ENCODE measurements at places on chromosomes 3 and 15. TPM values are rescaled to one million over a fixed set of nuclear protein-coding genes. Genes with fewer than 3 reads are reported as not detected.

DNA sequence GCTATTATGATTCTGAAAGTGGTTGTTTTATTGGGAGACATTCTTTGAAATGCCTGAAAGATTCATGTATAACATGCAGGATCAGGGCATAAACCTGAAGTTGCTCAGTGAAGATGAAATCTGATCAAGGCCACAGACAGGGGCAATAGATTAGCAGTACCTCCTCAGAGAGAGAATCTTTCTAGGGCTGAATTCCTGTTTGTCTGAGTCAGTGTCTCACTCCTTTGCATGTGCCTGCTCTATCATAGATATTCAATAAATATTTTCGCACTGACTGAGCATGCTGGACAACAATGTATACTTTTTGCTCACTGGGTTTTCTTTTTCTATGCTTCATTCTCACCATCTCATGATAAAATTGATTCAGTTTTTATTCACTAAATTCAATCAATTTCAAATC lies 49.8 kb upstream of the PFN2 start:
- no peaks in the 10 kb centered on the region for H3K4me1 ChIP-seq
- H3K27me3 ChIP-seq, result no peaks in the 10 kb centered on the region
- DNase-seq, result no peak
- no peak overlapping the region for H3K4me3 ChIP-seq
- no peaks in the 10 kb centered on the region for H3K36me3 ChIP-seq

Gene RHOV
- total RNA-seq, result not detected

DNA sequence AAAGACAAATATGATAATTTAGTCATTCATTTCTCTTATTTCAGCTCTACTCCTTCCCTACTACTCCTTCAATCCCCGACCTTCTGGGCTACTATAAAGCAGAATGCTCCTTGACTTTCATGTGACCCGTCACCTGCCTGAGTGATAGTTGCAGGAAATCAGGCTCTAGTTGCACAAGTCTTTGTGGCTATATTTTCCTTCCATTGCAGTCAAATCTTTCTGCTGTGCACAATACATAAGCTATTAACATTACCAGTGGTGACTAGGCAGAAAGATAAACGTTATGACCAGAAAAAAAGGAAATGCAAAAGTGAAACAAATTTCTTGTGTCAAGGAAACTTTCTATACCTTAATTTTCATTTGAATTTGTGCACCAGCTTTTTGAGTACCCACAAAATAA lies 2.3 kb downstream of the SUCNR1 start:
- H3K27ac ChIP-seq, result no peak overlapping the region
- H3K4me3 ChIP-seq, result no peak overlapping the region
- no peak for DNase-seq
- no peaks in the 10 kb centered on the region for H3K36me3 ChIP-seq

DNA sequence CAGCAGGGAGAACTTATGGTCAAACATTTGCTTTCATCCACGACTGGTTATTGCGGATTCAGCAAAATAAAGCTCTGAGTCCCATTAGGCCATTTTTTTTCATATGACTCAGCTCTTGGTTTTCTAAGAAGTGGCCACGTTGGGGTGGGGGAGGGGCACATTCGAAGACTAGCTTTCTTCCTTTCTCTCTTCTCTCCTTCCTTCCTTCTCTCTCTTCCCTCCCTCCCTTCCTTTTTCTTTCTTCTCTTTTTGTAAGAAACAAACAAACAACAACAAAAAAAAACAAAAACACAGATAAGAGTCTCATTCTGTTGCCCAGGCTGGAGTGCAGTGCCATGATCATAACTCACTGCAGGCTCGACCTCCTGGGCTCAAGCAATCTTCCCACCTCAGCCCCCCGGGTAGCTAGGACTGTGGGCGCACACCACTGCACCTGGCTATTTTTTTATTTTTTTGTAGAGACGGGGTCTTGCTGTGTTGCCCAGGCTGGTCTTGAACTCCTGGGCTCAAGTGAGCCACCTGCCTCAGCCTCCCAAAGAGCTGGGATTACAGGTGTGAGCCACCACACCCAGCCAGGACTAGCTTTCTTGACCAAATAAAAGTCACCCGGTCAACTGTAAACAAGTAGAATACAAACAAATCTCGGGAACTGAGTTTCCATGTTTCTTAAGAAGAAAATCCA lies 41.6 kb downstream of the ABCC5 start:
- no peak overlapping the region for H3K4me3 ChIP-seq
- peaks cover 3% of the 10 kb centered on the region for H3K36me3 ChIP-seq
- no peak for DNase-seq
- no peak overlapping the region for H3K27ac ChIP-seq
- H3K4me1 ChIP-seq, result no peaks in the 10 kb centered on the region

GRCh38 chr3:160885791-160886286 lies 129.8 kb downstream of the PPM1L start:
- H3K36me3 ChIP-seq, result no peaks in the 10 kb centered on the region
- H3K27me3 ChIP-seq, result no peaks in the 10 kb centered on the region
- H3K4me1 ChIP-seq, result no peaks in the 10 kb centered on the region
- no peak overlapping the region for H3K4me3 ChIP-seq

Gene OR5K4
- not detected for total RNA-seq

- DNase-seq, result no peak
- H3K27me3 ChIP-seq, result no peaks in the 10 kb centered on the region
- no peaks in the 10 kb centered on the region for H3K4me1 ChIP-seq
- H3K36me3 ChIP-seq, result no peaks in the 10 kb centered on the region
- no peak overlapping the region for H3K4me3 ChIP-seq
Observed at GRCh38 chr3:79651536-79652065, 116.2 kb downstream of the ROBO1 start.

Gene CPNE9
- not detected for total RNA-seq

DNA sequence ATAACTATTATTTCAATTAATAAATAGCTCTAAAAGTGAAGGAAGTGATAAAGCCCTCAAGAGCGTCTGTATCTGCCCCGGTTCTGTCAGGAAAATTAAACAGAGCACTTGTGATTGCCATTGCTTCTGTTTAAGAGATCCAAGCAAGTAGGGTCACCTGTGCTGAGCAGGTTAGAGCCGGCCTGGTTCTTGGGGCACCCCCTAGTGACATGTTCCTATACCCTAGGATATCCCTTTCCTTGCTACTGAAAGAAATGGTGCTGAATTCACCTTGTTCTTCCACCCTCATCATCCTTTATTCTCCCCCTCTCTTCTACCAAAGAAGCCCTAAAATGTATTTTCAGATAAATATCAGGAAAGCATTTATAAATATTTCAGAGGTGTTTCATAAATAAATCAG lies 323.5 kb downstream of the RORA start:
- no peaks in the 10 kb centered on the region for H3K36me3 ChIP-seq
- no peak for DNase-seq
- no peak overlapping the region for H3K27ac ChIP-seq
- H3K4me3 ChIP-seq, result no peak overlapping the region
- peaks cover 6% of the 10 kb centered on the region for H3K4me1 ChIP-seq

Gene ONECUT1
- total RNA-seq, result 14.1 TPM

DNA sequence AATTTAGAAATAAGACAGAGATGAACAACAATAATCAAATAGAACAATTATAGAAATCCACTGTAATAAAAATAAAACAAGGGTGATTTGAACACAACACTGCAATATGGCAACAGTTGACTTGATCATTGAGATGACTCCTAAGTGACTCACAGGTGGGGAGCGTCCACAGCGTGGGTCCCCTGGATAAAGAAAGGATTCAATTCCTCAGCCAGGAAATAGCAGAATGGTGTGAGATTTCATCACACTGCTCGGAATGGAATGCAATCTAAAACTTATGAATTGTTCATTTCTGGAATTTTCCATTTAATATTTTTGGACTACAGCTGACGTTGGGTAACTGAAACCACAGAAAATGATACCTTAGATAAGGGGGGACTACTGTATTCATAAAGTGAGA lies 82.0 kb downstream of the CNTN3 start:
- H3K27me3 ChIP-seq, result no peaks in the 10 kb centered on the region
- no peak overlapping the region for H3K27ac ChIP-seq
- no peak overlapping the region for H3K4me3 ChIP-seq
- DNase-seq, result no peak
- H3K36me3 ChIP-seq, result no peaks in the 10 kb centered on the region

DNA sequence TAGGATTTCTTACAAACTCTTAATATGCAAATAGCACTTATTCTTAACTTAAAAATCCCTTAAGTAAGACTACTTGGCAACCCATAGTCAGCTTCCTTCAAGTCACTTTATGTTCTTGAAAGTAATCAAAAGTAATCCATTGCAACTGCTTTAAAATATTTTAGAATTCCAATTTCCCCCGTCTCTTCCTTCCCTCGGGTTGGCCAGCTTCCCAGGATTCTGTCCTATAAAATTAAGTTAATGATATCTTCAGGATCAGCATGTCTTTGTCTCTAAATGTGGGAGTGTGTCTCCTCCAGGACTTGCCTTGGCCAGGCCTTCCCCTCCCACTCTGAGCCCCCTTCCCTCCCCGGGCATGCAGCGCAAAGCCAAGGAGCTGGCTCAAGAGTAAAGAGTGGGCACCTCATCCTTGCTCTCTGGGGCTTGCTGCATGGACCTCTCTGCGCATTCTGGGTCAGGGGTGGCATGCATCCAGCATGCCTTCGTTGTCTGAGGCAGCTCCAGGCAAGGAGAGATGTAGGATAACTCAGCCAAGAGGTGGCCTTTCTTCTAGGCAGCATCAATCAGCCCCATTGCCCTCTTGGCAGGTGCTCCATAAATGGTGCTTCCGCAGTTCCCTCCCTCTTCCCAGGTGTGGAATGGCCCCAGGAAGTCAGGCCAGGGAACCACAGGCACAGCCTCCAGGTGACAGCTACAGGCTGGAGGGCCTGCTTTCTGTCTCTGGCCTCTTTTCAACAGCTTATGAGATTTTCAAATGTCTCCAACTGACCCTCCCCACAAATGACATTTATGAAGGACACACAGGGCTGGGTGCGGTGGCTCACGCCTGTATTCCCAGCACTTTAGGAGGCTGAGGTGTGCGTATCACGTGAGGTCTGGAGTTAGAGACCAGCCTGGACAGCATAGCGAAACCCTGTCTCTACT lies 108.7 kb upstream of the ALDH1A3 start:
- H3K27ac ChIP-seq, result no peak overlapping the region
- no peaks in the 10 kb centered on the region for H3K27me3 ChIP-seq
- H3K36me3 ChIP-seq, result no peaks in the 10 kb centered on the region
- H3K4me1 ChIP-seq, result no peaks in the 10 kb centered on the region
- no peak for DNase-seq

DNA sequence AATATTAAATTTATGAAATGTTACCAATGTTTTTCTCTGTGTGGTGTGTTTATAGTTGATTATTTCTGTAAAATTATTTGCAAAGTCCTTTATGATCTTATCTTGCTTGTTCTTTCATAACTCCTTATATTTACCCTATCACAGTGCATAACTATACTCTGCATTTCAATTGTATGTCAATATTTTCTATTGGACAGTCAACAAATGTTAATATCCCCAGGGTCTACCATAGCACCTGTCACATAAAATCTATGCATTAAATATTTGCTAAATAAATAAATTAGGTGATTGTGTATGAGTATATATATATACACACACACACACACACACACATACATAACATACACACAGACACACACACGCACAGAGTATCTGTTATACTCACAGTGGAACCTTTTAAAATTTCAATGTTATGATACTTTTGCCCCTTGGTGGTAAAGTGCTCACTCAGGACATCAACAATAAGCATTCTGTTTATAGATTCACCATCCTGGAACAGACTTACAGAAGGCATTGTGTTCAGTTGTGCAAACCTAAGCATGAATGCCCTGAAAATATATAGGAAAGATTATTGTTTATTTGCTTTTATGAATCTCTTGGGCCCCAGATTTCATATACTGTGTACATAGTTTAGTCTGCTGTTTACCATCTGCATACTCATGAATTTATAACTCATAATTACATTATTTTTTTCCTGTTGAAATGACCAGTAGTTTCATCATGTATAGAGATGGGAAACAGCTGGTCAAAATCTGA lies 443.7 kb downstream of the EPHA6 start:
- no peaks in the 10 kb centered on the region for H3K27me3 ChIP-seq
- no peak for DNase-seq
- no peak overlapping the region for H3K27ac ChIP-seq
- H3K4me1 ChIP-seq, result no peaks in the 10 kb centered on the region
- H3K4me3 ChIP-seq, result no peak overlapping the region
- H3K36me3 ChIP-seq, result no peaks in the 10 kb centered on the region

- no peaks in the 10 kb centered on the region for H3K36me3 ChIP-seq
- H3K4me3 ChIP-seq, result no peak overlapping the region
- H3K27ac ChIP-seq, result no peak overlapping the region
Observed at GRCh38 chr15:67114846-67115585, 49.6 kb downstream of the SMAD3 start.

DNA sequence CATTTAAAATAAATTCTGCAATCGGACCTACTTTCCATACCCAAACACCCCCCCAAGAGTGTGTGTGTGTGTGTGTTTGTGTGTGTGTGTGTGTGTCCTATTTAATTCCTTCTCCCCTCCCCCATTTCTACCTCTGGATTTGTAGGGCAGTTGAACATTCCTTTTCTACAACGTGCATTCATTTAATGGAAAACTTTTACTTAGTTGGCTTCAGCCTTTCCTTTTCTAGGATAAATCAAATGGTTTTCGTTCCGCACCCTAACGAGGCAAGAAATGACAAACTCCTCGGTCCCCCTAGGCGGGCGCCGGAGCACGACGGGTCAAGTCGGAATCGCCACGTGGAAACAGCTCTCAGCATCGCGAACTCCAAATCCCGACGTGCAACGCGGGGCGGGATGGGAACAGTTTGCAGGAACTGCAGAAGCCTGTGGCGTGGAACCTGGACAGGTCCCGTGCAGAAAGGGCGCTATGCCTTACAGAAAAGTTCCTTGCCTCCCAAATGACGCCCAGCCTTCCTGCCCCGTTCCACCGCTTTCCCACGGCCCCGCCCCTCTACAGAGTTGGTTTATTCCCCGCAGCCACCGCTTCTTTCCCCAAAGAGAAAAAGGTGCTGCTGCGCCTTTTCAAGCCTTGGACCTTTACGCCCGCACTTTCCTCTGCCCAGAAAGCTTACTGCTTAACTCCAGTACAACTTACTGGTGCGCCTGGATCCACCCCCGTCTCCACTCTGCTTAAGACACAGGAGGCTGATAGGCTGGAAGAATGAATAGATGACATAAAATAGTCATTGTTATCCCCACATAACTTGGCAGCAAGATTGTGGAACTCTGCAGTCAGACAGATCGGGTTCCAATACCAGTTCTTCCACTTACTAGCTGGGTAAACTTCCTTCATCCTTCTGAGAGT lies 1.1 kb upstream of the EIF2B5 start:
- peak; percentile 72 for DNase-seq
- peaks cover 32% of the 10 kb centered on the region for H3K4me1 ChIP-seq
- peak overlapping the region; percentile 91 for H3K27ac ChIP-seq
- no peaks in the 10 kb centered on the region for H3K27me3 ChIP-seq

DNA sequence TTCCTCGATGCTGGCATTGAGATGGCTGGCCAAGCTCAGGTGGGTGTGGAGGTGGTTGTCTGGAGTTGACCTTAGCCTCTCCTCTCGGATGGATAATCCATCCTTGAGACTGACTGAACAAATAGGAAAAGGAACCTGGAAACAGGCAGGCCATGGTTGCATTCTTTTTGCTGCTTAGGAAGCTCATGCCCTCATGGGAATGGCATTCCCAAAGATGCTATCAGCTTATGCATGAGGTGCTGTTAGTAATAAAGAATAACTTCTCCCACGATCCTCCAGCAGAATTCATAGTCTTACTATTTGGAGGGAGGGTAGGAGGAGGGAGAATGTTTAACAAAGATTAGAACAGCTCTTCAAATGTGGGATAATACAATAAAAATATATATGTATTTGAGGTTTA lies 303.0 kb upstream of the TPM1 start:
- no peaks in the 10 kb centered on the region for H3K27me3 ChIP-seq
- H3K4me3 ChIP-seq, result no peak overlapping the region
- no peaks in the 10 kb centered on the region for H3K4me1 ChIP-seq
- H3K27ac ChIP-seq, result no peak overlapping the region
